Skeletal muscle cell (primary cell): ENCODE measurements at places on chromosomes 12 and 14.

GRCh38 chr14:102819176-102819628 is 42.0 kb downstream of the TRAF3 start:
- no peak for DNase-seq

DNA sequence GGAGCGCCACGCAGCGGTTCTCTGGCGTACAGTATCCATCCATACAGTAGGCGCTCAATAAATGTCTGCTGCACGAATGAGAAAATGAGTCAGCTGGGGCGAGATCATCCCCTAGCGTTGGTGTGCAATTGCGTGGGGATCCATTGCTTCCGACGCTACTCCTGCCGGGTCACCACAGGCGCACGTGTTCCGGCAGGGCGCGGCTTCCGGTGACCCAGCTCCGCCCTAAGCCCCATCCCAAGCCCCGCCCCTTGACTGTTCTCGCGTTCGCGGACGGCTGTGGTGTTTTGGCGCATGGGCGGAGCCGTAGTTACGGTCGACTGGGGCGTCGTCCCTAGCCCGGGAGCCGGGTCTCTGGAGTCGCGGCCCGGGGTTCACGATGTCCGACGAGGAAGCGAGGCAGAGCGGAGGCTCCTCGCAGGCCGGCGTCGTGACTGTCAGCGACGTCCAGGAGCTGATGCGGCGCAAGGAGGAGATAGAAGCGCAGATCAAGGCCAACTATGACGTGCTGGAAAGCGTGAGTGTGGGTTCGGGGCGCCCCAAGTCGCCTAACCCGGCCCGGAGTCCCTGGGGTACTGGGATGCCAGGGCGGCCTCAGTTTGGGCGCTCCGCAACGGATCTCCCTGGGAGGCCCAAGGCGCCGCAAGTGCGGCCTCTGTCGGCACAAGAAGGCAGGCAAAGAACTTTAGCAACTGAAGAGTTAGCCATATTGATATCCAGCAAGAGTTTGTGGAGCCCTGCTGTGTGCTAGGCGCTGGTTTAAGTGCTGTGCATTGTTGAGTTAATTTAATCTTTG is at the start of gene PSMD9:
Gene PSMD9 (plus strand): TSS at position 313 of the 796 bp plus-strand sequence. CDS start 67 bp downstream, at position 380.
- peak; percentile 95 for DNase-seq

DNA sequence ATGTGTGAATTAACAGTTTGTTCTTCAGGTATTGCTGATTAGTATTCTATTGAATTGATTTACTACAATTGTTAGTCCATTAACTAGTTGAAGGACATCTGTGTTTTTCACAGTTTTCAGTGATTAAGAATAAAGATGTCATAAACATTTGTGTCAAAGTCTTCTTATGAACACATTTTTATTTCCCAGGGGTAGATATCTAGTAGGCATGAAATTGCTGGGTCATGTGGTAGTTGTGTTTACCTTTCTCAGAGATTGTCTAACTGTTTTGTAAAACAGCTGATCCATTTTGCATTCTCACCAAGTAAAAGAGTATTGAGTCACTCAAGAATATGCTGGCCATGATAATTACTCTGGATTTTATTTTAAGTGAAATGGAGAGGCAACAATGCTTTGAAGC is 1145.3 kb downstream of the FSCB start:
- DNase-seq: no peak

- DNase-seq: no peak
Measured at GRCh38 chr14:62144863-62145262, 382.6 kb downstream of the SNAPC1 start.

- no peak for DNase-seq
Measured at GRCh38 chr12:2641761-2642160, 153.0 kb upstream of the FKBP4 start.

DNA sequence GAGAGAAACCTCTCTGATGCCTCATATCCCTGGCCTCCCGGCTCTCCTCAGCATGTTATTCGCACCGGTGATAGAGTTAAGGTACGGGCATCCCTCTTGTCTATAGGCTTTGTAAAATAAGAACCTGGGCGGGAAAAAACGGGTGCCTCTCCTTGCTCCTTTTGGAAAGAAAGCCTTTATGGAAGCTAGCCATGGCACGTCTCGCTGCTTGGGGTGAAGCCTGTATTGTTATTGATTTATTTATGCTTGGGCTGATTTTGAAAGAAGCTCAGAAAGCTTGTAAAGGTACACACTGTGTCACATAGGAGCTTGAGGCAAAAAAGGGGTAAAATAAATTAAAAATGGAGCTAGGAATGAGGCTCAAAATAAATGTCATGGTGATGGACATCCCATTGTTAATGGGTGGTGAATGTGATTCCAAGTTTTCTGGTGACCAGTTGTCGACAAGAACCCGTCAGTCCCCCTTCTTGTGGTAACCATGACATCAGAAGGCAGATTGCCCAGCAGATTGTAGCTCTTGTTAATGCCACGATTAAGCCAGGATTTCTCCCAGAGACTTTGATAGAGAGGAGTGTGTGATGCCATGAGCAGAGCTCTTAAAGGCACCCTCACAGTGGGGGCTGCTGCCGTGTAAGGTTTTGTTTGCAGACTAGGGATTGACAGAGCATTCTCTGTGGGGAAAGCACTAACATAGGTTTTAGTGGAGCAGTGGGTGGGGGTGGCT is 50.4 kb upstream of the ASPG start:
- no peak for DNase-seq

- no peak for DNase-seq
Measured at GRCh38 chr12:11861864-11862600, 208.7 kb upstream of the BCL2L14 start.

- no peak for DNase-seq
Measured at GRCh38 chr12:106841510-106842302, 67.2 kb downstream of the RIC8B start.

DNA sequence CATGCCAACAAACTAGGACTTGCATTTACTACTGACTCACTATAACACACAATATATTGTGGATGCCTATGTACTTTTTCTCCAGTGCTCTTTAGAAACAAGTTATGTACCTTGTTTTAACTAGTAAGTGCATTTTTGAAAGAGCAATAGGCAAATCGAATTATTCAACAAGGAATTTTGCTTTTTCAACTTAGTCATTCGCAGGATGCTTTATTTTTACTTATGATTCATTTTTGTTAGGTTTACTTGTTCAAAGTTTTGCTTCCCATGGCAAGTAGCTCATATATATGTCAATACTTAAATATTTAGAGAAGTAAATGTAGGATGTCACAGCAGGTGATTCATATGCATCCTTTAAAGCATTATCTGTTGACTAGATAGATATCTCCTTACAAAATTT is 149.8 kb downstream of the PELI2 start:
- DNase-seq: no peak

- DNase-seq: peak; percentile 6
Measured at GRCh38 chr12:80412343-80412953, 31.6 kb upstream of the PTPRQ start.

GRCh38 chr12:72729451-72730010 is 457.4 kb downstream of the TRHDE start:
- DNase-seq: no peak
